ENCODE measurements at places on chromosomes 5 and 9.

GRCh38 chr5:58871648-58872242 lies 288.9 kb downstream of the RAB3C start:
- no peak for DNase-seq

DNA sequence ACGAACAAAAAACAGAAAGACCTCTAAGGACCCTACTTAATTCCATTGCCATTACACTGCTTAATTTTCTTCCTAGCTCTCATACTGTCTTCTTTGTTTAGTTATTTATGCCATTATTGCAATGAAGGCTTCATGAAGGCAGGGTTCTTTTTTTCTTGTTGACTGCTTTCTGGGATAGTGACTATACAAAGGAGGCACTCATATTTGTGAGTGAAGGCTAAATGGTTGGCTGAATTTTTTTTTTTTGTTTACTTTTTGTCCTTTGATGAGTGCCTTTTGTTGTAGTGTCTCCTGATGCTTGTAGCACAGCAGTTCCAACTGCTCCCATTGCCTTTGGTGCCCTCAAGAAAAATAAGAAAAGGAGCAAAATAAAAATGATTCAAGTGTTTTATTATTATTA lies 17.8 kb downstream of the CTNNA1 start:
- DNase-seq, result no peak

DNA sequence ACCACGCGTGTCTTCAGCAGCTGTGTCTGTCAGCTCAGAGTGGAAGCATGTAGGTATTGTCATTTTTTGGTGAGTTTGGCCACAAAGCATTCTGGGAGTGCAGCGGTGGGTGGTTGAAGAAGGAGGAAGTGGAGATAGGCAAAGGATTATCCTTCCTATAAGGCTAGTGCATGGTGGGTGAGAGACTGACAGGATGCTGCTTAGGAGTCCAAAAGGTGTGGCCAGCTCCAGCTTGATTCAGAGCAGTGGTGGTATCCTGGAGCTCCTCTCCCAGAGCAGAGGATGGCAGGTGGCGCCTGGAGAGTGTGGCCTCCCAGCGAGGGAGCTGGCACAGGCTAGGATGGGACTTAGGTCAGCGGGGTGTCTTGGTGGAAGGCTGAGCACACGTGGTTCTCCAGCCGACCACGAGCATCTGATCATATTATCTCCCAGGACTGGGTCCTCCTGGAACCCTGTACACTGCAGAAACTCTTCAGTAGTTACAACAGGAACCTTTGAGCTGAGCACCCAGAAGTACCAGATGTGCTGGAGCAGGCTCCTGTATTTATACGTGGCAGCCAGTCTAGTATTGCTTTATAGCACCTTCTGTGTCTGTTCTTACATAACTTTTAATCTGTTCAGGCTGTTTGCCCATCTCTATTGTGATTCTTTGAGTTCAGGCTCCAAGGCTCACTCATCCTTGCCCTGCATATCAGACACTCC lies 29.6 kb downstream of the MAML1 start:
- DNase-seq, result no peak

DNA sequence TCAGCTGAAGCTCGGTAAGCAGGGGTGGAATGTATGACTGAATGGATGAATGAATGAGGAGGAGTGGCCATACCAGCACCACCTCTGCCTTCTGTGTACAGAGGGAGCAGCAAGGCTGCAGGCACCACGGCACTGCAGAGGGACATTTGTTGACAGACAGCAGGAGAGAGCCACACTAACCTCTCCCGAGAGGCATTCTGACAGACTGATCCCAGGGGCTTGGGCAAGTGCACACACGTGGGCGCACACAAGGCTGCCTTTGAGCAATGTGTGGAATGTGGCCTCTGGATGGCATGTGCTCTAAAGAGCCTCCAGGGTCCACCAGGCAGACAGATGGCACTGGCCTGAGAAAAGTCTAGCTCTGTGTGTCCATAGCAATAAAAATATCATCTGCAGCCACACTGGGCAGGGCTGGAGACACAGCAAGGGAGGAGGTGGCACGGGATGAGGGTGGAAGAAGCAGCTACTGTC lies 111.8 kb downstream of the ACTL7B start:
- DNase-seq, result no peak

- no peak for DNase-seq
Measured at GRCh38 chr9:21027295-21027694, 4.1 kb downstream of the HACD4 start.

- DNase-seq, result no peak
Measured at GRCh38 chr9:134666208-134666607, 24.6 kb downstream of the COL5A1 start.

DNA sequence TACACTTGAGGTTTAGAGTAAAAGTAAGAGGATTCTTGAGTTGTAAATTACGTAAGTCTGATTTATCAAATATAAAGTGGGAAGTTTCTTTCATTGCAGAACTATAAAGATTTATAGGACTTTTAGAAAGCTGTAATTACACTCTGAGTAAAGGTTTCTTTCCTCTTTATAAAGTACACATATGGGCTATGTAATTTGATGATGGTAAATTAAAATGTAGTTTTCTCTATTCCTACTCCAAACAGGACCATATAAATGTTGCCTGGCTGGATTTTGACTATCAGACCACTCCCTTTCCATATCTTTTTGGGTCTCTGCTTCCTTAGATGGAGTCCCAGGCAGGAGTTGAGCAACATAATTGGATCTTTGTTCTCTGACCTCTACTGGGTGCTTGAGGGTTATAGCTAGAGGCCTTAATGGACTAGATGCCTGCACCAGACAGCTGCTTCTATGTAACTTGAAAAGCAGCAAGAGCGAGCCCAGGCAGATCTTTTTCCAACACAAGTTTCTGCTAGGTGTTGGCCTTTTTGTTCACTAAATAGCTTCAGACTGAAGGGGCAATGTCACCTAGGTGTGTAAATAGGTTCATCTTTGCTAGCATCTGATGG lies 11.4 kb upstream of the TEX48 start:
- no peak for DNase-seq

Data from stimulated activated CD8-positive, alpha-beta memory T cell treated with anti-CD3 and anti-CD28 coated beads, Interleukin-4, amount 100 ng/mL, for 24 hours (primary cell).